ENCODE measurements at places on chromosomes 2 and 18.

DNA sequence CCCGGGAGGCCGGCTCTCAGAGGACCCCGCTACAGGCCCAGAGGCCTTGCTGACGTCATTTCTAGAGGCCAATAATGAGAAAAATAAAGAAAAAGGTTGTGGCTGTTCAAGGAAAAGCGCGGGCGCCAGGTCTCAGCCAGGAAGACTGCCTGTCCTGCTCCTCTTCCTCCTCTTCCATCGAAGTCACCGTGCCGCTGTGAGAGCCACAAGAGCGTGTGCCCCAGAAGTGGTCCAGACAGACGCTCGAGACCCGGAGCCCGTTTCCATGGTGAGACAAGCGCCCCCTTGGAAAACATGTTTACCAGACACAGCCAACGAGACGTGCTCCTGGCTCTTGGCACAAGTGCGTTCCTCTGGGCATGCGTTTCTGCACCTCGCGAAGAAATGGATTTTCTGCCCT lies 210.5 kb downstream of the HDAC4 start:
- no peak for DNase-seq

DNA sequence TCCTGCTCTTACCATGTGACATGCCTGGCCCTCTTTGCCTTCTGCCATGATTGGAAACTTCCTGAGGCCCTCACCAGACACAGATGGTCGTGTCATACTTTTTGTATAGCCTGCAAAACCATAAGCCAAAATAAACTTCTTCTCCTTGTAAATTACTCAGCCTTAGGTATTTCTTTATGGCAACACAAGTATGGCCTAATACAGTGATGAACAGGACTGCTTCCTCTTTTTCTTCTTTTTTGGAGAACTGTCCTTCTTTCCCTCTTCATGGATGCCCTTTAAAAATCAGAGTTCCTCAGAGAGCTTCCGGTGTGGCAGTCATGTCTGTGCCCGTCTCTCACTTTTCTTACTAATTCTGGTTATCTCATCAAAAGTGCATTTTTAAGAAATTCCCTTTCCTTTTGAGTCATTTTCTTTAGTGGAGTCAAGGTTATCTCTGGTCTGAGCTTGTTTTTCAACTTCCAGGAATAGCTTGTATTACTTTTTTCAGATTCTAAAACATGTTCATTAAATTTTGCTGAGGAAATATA lies 9.2 kb upstream of the IL1A start:
- no peak for DNase-seq

- no peak for DNase-seq
These were observed 640 bp downstream of the ROCK2 start for GRCh38 chr2:11343650-11344341.

- DNase-seq, result peak; percentile 9
These were observed 414.2 kb upstream of the CHST9 start for GRCh38 chr18:27599202-27599829.

- no peak for DNase-seq
These were observed 380.5 kb upstream of the HNRNPA3 start for GRCh38 chr2:176832086-176832485.

- no peak for DNase-seq
These were observed 60.5 kb downstream of the UGP2 start for GRCh38 chr2:63902149-63902548.

DNA sequence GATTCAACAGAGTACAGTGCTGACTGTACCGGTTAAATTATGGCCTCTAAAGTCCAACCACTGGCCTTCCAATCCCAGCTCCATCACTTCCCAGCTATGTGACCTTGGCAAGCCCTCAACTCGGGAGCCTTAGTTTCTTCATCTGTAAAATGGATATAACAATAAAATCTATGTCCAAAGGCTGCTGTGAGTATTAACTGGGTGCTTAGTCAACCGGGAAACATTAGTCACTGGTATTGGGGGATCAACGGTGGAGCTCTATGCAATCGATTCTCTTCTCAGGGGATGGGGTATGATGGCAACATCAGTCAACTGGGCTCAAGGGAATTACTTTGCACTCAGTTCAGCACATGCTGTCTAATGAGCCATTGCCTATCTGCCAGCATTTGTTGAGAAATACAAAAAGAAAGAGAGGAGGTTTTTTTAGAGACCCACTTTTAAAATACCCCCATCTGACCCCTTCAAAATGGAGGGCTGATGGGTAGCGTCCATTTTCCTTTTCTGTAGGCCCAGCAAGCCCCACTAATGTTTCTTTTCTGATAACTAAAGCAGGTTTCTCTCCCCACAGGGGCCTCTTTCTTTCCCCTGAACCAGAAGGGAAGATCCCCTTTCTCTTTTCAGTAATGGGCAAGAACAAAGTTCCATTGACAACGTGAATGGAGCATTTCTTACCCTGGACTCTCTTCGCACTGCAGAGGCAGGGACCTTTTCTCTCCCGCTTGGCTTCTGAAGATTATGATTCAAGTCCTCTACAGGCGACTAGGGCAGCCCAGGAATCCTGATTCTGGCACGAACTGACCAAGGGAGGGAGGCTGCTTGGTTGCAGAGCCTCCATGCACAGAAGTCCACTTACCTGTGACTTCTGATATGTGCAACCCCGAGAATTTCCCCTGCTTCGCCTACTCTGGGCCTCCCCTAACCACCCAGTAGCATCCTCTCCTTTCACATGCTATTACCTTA lies 8.7 kb upstream of the AGFG1 start:
- no peak for DNase-seq

DNA sequence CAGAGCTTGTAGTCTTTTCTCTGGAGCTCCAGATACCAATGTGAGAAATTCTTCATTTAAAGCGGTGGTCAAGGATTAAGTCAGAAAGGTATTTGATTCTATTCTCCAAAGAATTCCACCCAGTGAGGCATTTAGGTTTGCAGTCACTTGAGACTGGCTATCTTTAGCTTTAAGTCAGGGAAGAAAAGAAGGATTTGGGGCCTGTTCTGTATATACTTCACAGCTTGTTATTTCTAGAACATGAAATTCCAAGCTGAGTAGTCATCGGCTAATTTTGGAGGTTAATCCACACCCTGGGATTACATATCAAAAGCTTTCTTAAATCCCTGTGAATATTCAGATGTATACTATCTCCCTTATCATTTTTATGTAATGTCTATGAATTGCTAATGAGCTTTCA lies 39.4 kb downstream of the MYOM1 start:
- no peak for DNase-seq

- DNase-seq, result no peak
These were observed 20.6 kb upstream of the AMMECR1L start for GRCh38 chr2:127906206-127906926.

DNA sequence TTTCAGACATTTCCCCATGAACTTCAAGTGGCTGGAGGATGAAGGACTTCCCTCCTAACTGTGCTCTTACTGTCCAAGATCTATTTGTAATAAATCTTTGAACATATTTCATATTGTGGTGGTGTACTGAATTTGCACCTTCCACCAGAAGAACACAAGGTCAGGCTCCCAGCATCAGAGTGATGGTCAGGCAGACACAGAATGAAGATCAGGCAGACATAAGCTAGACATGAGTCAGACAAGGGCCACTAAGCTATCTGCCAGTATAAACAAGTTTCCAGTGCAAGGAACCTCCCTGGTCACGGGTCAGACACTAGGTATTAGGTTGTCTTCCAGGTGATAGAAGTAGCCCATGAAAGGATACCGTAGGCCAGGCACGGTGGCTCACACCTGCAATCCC lies 20.0 kb downstream of the AQP12B start:
- DNase-seq, result no peak

GRCh38 chr2:162484551-162484950 lies 140.6 kb downstream of the GCA start:
- no peak for DNase-seq

DNA sequence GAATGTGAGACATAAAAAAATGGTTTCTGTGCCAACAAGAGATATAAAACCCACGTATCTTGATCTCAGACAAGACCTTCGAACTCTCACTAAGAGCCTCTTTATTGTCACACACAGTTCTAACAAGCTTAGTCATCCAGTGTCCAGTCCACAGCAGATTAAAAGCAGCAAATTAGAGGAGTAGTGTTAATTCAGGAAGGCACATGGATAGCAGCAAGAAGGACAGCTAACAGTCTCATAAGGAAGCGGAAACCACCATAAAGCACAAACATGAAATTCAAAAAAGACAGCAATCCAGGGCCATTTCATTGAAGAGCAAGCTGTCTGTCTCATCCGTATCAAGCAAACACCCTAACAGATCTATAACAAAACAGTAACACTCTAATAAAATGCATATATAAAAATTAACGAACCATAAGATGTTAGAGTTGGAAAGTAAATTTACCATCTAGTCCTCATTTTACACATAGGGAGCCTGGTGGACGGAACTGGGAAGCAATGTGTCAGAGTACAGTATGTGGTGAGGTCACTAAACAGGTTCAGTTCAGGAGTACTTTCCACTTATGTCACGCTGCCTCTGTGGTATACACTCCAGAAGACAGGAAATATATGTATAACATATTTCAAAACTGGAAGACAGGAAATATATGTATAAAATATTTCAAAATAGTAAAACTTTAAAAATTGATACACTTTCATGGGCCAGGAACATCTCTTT lies 18.3 kb downstream of the AAK1 start:
- DNase-seq, result no peak

GRCh38 chr2:149160701-149161217 lies 122.3 kb downstream of the LYPD6B start:
- no peak for DNase-seq

DNA sequence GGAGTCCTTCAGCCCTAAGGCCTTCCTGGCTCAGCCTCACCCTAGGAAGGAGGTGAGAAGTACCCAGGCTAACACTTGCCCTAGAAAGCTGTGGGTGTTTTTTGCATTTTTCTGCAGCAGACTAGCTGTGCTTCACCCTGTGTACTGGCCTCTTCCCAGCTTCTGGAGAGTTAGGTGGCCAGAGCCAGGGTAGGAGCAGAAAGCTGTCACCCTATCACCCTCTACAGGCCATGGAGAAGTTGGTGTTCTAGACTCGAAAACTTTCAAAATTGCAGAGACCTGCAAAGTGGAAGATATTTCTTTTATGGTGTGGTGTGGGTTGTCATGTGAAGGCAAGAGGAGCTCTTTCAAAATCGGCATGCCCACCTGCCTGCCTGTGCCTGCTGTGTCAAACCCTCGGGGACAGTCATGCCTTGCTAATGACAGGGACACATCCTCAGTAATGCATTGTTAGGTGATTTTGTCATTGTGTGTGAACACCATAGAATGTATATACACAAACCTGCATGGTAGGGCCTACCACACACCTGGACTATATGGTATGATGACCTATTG lies 29.8 kb downstream of the EHD3 start:
- DNase-seq, result no peak

- DNase-seq, result no peak
These were observed 44.9 kb downstream of the ZBTB14 start for GRCh38 chr18:5250603-5251002.

DNA sequence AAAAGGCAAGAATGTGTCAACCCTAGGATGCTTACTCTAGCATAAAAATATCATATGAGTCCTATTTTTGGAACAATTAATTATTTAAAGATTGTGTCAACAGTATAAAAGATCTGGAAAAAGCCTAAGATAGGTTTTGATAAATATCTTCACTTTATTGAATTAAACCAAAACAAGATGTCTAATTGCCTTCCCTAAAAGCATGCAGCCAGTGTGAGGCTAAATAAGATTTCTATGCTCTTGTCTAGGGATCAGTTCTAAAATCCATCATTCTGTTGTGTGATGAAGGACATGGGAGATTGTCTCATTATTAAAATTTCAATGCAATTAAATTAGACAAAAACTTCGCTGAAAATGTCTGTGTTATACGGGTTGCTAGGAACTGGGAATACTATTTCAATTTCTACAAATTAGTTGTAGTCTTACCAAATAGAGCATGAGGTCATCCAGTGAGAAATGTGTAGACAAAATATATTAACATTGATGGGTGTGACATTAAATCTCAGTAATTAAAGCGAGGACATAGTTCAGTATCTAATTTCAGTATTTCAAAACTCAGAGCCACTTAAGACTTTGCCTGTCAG lies 535.6 kb upstream of the FSIP2 start:
- DNase-seq, result no peak

GRCh38 chr2:95314964-95315611 lies 17.9 kb downstream of the KCNIP3 start:
- no peak for DNase-seq

DNA sequence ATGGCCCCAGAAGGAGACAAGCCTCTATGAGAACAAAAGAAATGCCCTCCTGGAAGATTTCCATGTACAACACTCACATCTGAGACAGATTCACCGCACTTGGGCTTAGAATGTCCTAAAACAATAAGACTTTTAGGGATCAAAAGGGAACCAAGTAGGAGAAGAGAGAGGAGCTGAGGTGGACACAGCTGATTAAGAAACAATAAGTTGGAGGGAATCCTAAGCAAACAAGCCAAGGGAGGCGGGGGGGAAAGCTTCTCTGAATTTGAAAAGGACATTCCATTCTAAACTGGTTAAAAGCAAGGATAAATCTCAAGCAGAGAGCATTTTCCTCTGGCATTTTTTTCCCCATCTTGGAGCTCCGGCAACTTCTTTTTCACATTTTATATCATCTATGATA lies 9.9 kb downstream of the ACVR1 start:
- DNase-seq, result no peak

DNA sequence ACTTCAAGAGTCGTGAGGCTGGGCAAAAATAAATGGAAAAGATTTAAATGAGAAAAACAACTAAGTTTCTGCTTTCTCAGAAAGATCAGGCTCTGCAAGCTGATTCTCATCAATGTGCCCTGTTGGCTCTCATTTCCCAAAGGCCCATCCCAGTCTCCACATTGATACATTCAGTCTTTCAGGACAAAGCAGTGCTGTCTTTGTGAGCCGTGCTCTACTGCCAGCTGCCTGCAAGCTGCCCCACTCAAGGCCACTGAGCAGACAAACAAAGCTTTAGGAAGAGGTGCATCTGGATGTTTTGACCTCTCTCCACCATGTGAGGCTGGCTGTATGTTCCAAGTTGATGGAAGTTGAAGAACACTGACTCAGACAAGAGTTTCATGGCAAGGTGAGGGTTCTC lies 48.8 kb downstream of the FSHR start:
- no peak for DNase-seq

DNA sequence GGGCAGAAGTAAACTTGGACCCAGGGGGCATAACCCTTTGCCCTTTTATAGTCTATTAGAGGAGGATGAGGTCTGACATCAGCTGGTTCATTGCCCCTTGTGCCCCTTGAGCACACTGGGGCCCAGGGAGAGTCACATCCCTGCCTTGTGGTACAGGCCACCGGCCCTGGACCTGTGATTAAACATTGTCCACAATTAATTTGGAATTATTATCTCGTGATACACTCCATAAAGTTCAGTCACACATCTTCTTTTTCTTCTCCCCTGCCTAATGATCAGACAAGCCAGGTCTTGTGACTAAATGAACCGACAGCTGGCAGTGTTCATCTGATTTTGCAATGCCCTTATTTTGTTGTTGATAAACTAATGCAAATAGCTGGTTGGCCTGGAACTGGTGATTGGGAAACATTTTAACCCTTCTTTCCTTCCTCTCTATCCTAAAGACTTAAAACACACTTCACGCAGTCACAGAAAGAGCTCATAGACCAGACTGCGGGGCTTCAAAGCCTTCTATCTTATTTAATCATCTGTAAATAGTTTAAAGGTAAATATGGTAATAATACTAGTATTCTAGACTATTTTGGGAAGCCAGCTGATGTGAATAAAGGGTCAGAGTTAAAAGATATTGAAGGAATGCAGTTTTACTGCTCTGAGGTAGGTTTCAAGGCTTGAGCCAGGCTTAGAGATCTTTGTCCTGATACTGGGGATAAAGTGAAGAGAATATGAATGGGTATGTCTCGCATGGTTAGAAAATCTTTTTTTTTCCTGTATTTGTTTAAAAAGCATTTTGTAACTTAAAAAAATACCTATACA lies 13.4 kb downstream of the IL1R1 start:
- no peak for DNase-seq

- DNase-seq, result no peak
These were observed 133.1 kb downstream of the EIPR1 start for GRCh38 chr2:3244486-3244885.

- no peak for DNase-seq
These were observed 35.4 kb downstream of the AAK1 start for GRCh38 chr2:69608109-69608508.

Measured in hypothalamus (tissue), 51 donors.